Suprapubic skin (tissue), 4 donors: ENCODE measurements at places on chromosomes 12 and 14. TPM values are rescaled to one million over a fixed set of nuclear protein-coding genes. Genes with fewer than 3 reads are reported as not detected.

- no peak for DNase-seq
Measured at GRCh38 chr12:6294156-6295093, 16.1 kb upstream of the PLEKHG6 start.

DNA sequence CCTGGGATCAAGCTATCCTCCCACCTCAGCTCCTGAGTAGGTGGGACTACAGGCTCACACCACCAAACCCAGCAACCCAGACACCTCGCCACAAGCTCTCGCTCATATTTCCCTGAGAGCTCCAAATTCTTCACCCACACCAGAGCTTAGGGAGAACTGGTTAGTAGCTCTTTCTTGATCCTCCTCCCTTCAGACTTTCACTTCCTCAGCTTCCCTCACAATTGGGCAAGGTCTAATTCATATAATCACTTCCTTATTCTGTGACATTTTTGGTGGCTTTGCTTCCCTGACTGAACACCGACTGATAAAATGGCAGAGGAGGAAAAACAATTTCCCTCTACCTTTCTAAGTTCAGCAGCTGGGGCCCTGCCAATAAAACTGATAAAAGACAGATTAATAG, 88.5 kb downstream of the GXYLT1 start:
- DNase-seq, result no peak

DNA sequence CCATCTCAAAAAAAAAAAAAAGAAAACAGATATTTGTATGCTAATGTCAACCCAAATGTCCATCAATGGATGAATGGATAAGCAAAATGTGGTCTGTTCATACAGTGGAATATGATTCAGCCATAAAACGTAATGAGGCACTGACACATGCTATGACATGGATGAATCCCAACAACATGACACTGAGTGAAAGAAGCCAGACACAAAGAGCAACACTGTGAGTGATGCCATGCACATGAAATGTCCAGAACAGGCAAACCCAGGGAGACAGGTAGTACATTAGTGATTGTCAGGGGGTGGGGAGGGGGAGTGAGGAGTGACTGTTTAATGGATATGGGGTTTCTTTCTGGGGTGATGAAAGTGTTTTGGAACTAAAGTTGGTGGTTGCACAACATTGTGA, 50.2 kb downstream of the ARL6IP4 start:
- DNase-seq, result no peak

GRCh38 chr14:23862513-23862912, 91.1 kb upstream of the DHRS4 start:
- DNase-seq, result no peak

EFCAB11 gene
- 3.2 TPM for total RNA-seq

DNA sequence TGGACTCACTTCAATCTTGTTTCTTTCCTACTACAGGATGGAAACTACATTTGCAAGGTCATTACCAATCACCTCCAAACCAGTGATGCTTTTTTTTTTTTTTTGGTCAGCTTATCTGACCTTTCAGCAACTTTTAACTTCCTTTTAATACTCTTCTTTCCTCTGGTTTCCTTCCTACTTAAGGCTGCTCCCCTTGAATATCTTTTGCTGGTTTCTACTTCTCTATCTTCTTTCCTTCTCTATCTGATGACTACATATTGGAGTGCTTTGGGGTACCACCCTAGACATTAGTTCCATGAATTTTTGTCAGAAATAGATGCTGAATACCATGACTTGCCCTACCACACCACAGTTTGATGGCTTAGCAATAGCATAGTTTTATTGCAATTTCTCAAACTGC, 197.7 kb upstream of the DDHD1 start:
- DNase-seq, result no peak

DNA sequence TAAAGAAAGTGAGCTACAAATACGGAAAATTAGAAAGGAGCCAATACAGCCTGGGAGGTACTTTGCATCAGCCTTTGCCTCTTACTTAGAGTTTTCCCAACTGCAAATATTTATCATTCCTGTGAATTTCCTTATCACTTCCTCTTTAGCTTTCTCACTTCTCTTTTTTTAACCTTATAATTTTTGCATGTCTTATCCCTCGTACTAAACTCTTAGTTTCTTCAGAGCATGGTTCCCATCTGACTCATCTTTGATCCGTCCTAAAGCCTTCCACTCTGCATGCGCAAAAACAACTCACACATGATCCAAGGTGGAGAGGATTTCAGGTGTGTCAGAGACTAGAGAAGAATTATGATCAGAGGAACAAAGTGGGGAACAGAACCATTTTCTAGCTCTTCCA, 9.6 kb upstream of the SNAPC1 start:
- DNase-seq, result no peak

DNA sequence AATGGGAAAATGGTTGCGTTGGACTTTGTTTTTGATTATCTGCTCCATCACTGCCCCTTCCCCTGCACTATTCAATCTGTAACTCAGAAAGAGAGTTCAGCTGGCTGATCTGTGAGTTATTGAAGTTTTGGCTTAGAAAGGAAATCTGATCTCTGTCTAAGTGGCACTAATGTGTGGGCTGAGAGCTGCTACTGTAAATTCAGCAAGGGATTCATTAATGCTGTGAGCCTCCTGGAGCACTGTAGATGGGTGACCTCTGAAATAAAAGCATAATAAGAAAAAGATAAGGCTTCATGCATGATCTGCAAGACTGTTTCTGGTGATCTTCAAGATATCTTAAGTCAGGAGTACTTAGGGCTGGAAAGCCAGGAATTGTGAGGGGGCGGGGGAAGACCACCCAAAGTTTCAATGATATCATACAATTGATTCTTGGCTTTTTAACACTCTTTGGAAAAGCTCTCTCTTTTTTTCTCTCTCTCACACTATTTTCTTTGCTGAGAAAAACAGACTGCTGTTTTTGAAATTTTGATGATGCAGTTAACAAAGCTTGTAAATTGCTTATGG, 101.1 kb downstream of the C12orf75 start:
- no peak for DNase-seq

TSHR gene
- not detected for total RNA-seq

ATF7IP gene
- 52.5 TPM for total RNA-seq

DNA sequence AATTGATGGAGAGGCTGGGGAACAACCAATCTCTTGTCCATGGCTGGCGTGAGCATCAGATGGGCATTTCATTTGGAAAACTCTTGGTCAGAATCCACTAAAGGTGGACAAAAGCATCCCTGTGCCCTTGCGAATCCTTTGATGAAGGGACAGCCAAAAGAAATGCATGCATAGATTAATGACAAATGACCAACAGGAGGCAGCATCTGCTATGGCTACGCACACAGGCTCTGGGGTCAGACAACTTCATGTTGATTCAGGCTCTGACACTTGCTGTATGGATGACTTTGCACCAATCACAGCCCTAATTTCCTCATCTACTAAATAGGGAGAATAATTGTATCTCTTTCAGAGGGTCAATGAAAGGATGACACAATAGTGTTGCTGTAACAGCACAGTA, 117.5 kb downstream of the ASCL4 start:
- DNase-seq, result no peak

GRCh38 chr12:12209675-12210074, 57.2 kb downstream of the LRP6 start:
- no peak for DNase-seq

OR6C74 gene
- not detected for total RNA-seq

BCL11B gene
- total RNA-seq, result 53.8 TPM

- DNase-seq, result no peak
Measured at GRCh38 chr12:67969134-67969802, 20.0 kb upstream of the IFNG-AS1 start.

- no peak for DNase-seq
Measured at GRCh38 chr12:69884386-69884785, 59.4 kb downstream of the MYRFL start.

GRCh38 chr12:56833780-56834179, 70.7 kb downstream of the HSD17B6 start:
- no peak for DNase-seq

FAIM2 gene
- 0.65 TPM for total RNA-seq

OSBPL8 gene
- 116 TPM for total RNA-seq

- DNase-seq, result no peak
Measured at GRCh38 chr14:26448181-26448855, 149.5 kb downstream of the NOVA1 start.

CFAP54 gene
- total RNA-seq, result 0.16 TPM

BIN2 gene
- 0.68 TPM for total RNA-seq

CLEC1B gene
- not detected for total RNA-seq

ACRBP gene
- 0.86 TPM for total RNA-seq

- DNase-seq, result no peak
Measured at GRCh38 chr12:115636546-115636945, 640.9 kb downstream of the MED13L start.

- no peak for DNase-seq
Measured at GRCh38 chr12:28939427-28939826, 209.7 kb upstream of the FAR2 start.

DNA sequence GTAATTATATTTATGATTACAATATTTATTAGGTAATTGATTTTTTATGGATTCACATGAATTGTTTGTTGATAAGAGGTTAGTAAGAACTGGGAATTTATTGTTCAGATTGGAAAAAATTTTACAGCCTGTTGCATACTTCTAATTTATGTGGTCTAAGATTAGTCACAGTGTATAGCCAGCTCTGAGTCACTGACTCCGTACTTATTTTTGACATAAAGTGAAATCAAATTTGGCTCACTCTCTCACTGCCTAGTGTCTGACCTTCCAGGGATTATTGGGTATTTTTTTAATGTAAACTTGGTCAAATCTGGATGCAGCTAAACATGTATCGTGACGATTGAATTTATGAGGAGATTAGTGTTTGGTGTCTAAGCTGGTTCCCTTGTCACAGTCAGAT, 109.3 kb downstream of the PTPRQ start:
- no peak for DNase-seq

GRCh38 chr12:57010627-57011247, 4.4 kb upstream of the ZBTB39 start:
- no peak for DNase-seq

GPX2 gene
- total RNA-seq, result 65.0 TPM

- DNase-seq, result no peak
Measured at GRCh38 chr14:97276573-97276972, 479.4 kb downstream of the VRK1 start.

LMNTD1 gene
- total RNA-seq, result not detected

PLBD1 gene
- total RNA-seq, result 20.7 TPM

DCP1B gene
- 13.3 TPM for total RNA-seq

DNA sequence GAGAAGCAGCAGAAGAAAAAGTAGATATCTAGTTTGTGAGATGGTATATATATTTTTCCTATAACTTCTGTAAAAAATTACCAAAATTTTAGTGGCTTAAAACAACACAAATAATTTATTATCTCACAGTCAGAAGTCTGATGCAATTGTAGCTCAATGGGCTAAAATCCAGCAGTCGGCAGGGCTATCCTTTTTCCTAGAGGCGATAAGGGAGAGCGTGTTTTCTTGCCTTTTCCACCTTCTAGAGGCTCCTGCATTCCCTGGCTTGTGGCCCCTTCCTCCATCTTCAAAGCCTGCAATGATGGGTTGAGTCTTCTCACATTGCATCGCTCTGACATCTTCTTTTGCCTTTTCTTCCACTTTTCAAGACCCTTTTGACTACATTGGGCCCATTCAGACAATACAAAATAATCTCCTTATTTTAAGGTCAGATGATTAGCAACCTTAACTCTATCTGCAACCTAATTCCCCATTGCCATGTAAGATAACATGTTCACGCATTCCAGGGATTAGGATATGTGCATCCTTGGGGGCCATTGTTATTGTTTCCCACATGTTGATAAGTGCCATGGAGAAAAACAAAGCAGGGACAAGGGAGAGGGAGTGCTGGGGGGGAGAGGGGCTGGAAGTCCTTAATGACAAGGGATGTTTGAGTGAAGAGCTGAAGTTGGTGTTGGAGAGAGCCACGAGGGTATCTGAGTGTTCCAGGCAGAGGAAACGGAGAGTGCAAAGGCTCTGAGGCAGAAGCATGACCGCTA, 13.8 kb upstream of the DDX47 start:
- no peak for DNase-seq

DAO gene
- not detected for total RNA-seq

GRCh38 chr12:24455811-24456210, 493.1 kb downstream of the BCAT1 start:
- DNase-seq, result no peak

INHBE gene
- total RNA-seq, result not detected

GRCh38 chr14:104999361-104999760, 13.8 kb downstream of the CLBA1 start:
- no peak for DNase-seq
